ENCODE measurements at places on chromosomes 16 and 17.
A peak's percentile ranks its signal among the peaks of the same experiment; 100 is the strongest.

DNA sequence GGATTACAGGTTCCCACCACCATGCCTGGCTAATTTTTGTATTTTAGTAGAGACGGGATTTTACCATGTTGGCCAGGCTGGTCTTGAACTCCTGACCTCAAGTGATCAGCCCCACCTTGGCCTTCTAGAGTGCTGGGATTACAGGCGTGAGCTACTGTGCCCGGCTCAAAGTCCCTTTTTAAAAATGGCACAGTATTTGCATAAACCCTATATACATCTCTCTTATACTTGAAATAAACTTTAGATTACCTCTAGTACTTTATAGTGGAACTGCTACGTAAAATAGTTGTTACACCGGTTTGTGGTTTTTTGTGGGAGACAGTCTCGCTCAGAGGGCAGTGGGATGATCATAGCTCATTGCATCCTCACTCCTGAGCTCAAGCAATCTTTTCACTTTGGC, 36.3 kb downstream of the IST1 start:
- DNase-seq, result no peak

DNA sequence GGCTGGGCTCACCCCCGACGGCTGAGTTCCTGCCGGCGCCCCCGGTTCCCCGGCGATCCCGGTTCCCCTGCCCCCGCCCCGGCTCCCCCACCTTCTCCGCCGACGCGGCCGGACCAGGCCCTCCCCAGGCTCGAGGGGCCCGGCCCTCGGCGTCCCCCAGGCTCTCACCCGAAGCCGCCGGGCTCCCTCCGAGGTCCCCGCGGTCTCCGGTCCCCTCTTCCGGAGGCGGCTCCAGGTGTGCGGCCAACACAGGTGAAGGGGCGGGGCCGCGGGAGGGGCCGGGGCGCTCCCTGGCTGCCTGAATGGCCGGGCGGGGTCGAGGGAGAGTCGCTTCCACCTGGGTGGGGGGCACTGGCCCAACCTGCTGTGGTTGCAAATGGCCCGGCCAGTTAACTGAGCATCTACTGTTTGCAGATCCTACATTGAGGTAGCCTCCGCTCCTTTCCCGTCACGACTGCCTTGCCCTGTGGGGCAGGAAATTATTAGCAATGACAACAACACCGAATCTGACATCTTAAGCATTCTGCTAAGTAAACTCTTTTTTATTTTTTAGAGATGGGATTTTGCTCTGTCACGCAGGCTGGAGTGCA, at the start of gene BICDL2:
BICDL2 (minus strand) TSS at position 219 of the 590 bp plus-strand sequence. CDS start 1,448 bp downstream, outside the sequence.
- no peak for DNase-seq

GRCh38 chr17:34579017-34579946, at the start of gene TMEM132E:
TMEM132E (plus strand) TSS chr17:34579582; CDS start chr17:34581077, 1,495 bp downstream.
- peak; percentile 64 for DNase-seq

DNA sequence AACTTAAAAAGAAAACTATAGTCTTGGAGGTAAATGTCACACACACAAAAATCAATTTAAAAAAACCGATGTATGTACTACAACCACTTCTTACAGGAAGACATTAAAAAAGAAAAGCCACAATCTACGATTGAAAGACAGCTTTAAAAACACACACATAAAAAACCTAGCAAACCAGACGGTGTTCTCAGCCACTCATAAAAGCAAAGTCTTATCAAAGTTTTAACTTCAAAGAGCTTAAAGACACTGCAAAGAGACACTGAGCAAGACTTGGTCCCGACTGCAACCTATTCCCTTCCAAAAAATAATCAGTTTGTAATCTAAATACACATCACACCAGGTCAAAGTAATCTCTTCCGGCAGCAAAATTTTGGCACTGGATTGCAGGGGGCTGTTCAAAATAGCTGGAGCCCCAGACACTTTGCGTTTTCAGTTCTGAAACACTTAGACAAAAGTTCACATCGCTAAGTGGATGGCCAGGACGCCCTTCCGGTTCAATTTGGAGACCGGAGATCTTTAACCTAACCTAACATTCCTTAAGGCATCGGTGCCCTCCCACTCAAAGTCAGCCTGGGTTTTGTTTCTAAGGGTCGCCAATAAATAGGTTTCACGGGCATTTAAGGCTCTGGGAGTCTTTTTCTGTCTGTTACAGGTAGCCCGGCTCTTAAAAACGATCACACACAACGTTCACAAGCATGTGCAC, 2.6 kb downstream of the ZCCHC14 start:
- no peak for DNase-seq

Measured in urothelium cell line (cell line).